ENCODE measurements at places on chromosomes 16 and 17. TPM values are rescaled to one million over a fixed set of nuclear protein-coding genes. Genes with fewer than 3 reads are reported as not detected.

SDR42E1 gene
- polyA plus RNA-seq, result not detected

C17orf50 gene
- 1.2 TPM for polyA plus RNA-seq

NHLRC4 gene
- 2.2 TPM for polyA plus RNA-seq

ACAP1 gene
- 25.9 TPM for polyA plus RNA-seq

PRAC1 gene
- polyA plus RNA-seq, result not detected

TLCD1 gene
- 7.2 TPM for polyA plus RNA-seq

SLFN14 gene
- 0.12 TPM for polyA plus RNA-seq

LASP1 gene
- 28.1 TPM for polyA plus RNA-seq

CES1 gene
- polyA plus RNA-seq, result not detected

MYH1 gene
- polyA plus RNA-seq, result not detected

FXR2 gene
- polyA plus RNA-seq, result 60.5 TPM

PYDC1 gene
- 0.30 TPM for polyA plus RNA-seq

LPO gene
- not detected for polyA plus RNA-seq

SALL1 gene
- 5.6 TPM for polyA plus RNA-seq

KRT28 gene
- not detected for polyA plus RNA-seq

CDH11 gene
- polyA plus RNA-seq, result 29.4 TPM

KRT33A gene
- polyA plus RNA-seq, result not detected

PMP22 gene
- polyA plus RNA-seq, result 43.0 TPM

GSDMA gene
- not detected for polyA plus RNA-seq

CCDC154 gene
- polyA plus RNA-seq, result 0.49 TPM

KRTAP3-2 gene
- not detected for polyA plus RNA-seq

ASPHD1 gene
- 1.8 TPM for polyA plus RNA-seq

ODF4 gene
- not detected for polyA plus RNA-seq

CTRL gene
- 14.8 TPM for polyA plus RNA-seq

CLEC10A gene
- not detected for polyA plus RNA-seq

TBC1D16 gene
- 13.0 TPM for polyA plus RNA-seq

CLDN7 gene
- polyA plus RNA-seq, result 0.99 TPM

SLC13A2 gene
- polyA plus RNA-seq, result not detected

HBM gene
- not detected for polyA plus RNA-seq

KRTAP3-1 gene
- not detected for polyA plus RNA-seq

HOXB8 gene
- not detected for polyA plus RNA-seq

EPOP gene
- 2.0 TPM for polyA plus RNA-seq

HSD17B2 gene
- polyA plus RNA-seq, result not detected

RNFT1 gene
- polyA plus RNA-seq, result 18.1 TPM

CCL14 gene
- not detected for polyA plus RNA-seq

NUPR1 gene
- polyA plus RNA-seq, result not detected

HBA2 gene
- polyA plus RNA-seq, result not detected

SLC7A6OS gene
- polyA plus RNA-seq, result 24.4 TPM

ITGB4 gene
- polyA plus RNA-seq, result 1.6 TPM

PRDM7 gene
- polyA plus RNA-seq, result not detected

PNMT gene
- 11.9 TPM for polyA plus RNA-seq

SNAI3 gene
- polyA plus RNA-seq, result 4.5 TPM

CHST6 gene
- 0.10 TPM for polyA plus RNA-seq

ARHGAP27 gene
- 5.6 TPM for polyA plus RNA-seq

RFFL gene
- polyA plus RNA-seq, result 4.9 TPM

KCNJ16 gene
- polyA plus RNA-seq, result not detected

DNAH2 gene
- 0.77 TPM for polyA plus RNA-seq

BCO1 gene
- polyA plus RNA-seq, result not detected

KCNH6 gene
- polyA plus RNA-seq, result not detected

PRSS22 gene
- not detected for polyA plus RNA-seq

ACBD4 gene
- polyA plus RNA-seq, result 30.5 TPM

PIK3R6 gene
- 0.11 TPM for polyA plus RNA-seq

ACLY gene
- polyA plus RNA-seq, result 89.2 TPM

CD79B gene
- 0.23 TPM for polyA plus RNA-seq

RAC3 gene
- 16.4 TPM for polyA plus RNA-seq

BRICD5 gene
- 16.0 TPM for polyA plus RNA-seq

PPP1R27 gene
- polyA plus RNA-seq, result not detected
